ENCODE measurements at places on chromosomes 6 and 20. TPM values are rescaled to one million over a fixed set of nuclear protein-coding genes. Genes with fewer than 3 reads are reported as not detected.

Gene LSM14B
- 34.1 TPM for total RNA-seq

Gene LY6G6F
- total RNA-seq: 29.1 TPM

Gene TCF15
- not detected for total RNA-seq

Gene SLC2A10
- total RNA-seq: not detected

Gene ZNF335
- total RNA-seq: 95.1 TPM

Gene C6orf58
- total RNA-seq: not detected

GRCh38 chr20:38581830-38582358 is 897 bp downstream of the ADIG start:
- H3K4me3 ChIP-seq: no peak overlapping the region
- peaks cover 3% of the 10 kb centered on the region for H3K36me3 ChIP-seq
- H3K27me3 ChIP-seq: peaks cover 6% of the 10 kb centered on the region
- no peak for DNase-seq

DNA sequence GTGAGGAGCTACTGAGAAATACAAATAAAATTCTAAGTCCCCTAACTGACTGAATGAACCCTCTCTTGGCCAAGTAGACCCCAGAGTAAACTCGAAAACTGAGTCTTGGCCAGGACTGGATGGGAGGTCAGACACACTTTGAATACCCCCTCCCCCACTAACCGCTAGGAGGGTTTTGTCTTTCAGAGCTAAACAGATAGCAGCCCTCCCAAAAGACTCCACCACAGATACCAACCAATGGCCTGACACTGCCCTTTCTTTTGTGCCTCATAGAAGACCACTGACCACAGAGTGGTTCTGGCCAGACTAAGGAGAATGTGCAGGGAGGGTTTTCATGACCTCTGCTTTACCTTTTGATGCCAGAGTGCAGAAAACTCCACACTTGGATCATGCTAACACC is 42.1 kb downstream of the SPACA1 start:
- H3K27me3 ChIP-seq: peaks cover 66% of the 10 kb centered on the region
- no peaks in the 10 kb centered on the region for H3K36me3 ChIP-seq
- DNase-seq: no peak
- no peaks in the 10 kb centered on the region for H3K4me1 ChIP-seq
- no peak overlapping the region for H3K4me3 ChIP-seq

DNA sequence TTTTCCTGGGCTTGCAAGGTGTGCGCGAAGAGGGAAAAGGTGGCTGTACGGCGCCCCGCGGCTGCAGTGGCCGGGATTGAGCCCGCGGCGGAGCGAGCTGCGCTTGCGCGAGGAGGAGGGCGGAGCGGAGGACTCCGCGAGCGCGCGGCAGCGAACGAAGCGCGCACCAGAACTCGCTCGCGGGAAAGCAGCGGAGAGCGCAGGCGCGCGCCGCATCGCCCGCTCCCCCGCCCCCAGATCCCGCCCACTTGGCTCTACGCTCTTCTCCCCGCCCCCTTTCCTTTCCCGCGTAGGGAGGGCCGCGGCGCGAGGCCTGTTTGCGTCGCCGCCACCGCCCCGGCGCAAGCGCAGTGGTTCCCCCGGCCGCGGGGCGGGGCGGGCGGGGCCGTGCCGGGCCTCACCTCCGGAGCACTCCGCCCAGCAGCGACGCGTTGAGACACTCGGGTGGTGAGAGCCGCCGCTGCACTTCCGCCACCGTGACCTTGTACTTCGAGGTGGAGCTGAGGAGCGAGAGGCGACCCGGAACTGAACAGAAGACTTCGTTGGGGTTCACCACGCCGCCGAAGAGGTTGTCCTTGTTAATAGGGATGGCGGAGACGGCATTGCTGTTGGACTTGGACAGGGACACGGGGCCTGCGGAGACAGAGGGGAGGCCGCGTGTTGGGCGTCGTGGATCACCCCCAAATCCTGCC is 10.6 kb downstream of the TFAP2A start:
- H3K36me3 ChIP-seq: no peaks in the 10 kb centered on the region
- H3K4me3 ChIP-seq: peak overlapping the region; percentile 83
- H3K4me1 ChIP-seq: peaks cover 2% of the 10 kb centered on the region

GRCh38 chr6:136920671-136921380 is 1.3 kb upstream of the SLC35D3 start:
- peaks cover 45% of the 10 kb centered on the region for H3K27me3 ChIP-seq
- peak; percentile 16 for DNase-seq
- H3K36me3 ChIP-seq: peaks cover 11% of the 10 kb centered on the region
- peak overlapping the region; percentile 90 for H3K4me3 ChIP-seq
- no peak overlapping the region for H3K27ac ChIP-seq
- peaks cover 23% of the 10 kb centered on the region for H3K4me1 ChIP-seq

- no peaks in the 10 kb centered on the region for H3K27me3 ChIP-seq
- H3K36me3 ChIP-seq: no peaks in the 10 kb centered on the region
- DNase-seq: no peak
- no peaks in the 10 kb centered on the region for H3K4me1 ChIP-seq
- no peak overlapping the region for H3K4me3 ChIP-seq
- no peak overlapping the region for H3K27ac ChIP-seq
These were observed 1078.4 kb downstream of the KIF16B start for GRCh38 chr20:15494851-15495250.

DNA sequence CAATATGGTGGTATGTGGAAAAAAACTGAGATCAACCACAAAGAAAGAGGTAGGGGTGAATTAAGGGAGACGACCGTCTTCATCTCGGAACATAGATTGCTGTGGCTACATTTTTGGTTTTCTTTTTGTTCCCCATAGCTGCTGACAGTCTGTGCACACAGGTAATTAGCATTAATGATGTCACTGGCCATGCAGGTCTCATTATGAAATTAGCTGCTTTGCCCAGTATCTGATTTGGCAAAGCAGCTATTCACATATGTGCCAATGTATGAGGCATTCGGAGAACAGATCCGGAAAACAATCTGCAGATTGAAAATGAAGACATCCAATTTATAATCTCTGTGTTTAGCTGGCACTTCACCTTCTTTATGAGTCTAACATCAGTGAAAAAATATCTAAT is 13.1 kb downstream of the NOX3 start:
- H3K36me3 ChIP-seq: peaks cover 3% of the 10 kb centered on the region
- no peak overlapping the region for H3K4me3 ChIP-seq
- no peak overlapping the region for H3K27ac ChIP-seq
- peaks cover 52% of the 10 kb centered on the region for H3K27me3 ChIP-seq

DNA sequence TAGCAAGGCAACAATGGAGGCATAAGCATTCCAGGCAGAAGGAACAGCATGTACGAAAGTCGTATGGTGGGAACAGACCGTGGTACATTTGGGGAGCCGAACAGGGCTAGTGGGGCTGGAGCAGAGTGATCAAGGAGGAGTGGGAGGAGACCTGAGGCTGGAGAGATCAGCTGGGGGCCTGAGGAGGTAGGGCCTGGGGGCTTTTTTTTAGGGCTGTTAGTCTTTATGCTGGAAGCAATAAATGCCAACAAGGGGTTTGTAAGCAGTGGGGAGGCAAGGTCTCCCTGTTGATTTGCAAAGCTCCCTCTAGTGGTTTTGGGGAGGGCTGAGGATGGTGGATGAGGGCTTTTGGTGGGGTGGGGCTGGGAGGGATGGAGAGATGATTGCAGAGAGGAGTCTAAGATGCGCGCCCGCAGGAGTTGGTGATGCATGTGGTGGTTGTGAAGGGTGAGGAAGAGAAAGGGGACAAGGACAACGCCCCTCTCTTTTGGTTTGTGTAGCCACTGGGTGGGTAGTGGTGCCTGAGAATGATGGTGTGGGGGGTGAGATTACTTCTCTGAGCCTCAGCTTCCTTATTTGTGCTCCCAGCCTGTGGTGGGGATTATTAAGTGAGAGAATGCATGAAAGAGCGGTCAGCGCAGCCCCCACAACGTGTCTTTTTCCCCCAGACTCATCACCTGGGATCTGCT is 74.1 kb upstream of the TOX2 start:
- peaks cover 2% of the 10 kb centered on the region for H3K36me3 ChIP-seq
- peaks cover 34% of the 10 kb centered on the region for H3K4me1 ChIP-seq
- peak overlapping the region; percentile 56 for H3K27ac ChIP-seq
- peak overlapping the region; percentile 33 for H3K4me3 ChIP-seq

DNA sequence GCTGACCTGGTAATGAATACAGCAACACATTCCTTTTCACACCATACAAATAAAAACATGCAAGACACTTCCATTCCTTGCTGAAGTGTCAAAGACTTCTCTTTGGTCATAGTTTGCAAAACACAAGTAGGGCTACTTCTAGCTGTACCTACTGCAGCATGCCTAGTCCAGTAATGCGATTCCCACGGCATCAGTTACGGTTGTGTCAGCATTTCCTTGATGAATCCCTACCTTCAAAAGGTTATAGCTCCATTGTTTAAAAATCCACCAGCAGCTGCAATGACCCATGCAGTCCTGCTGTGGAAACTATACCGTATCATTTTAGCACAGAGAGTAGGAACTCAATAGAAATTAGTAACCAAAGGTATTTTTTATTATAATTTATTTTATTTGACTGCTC is 1371.5 kb downstream of the EPHA7 start:
- H3K36me3 ChIP-seq: no peaks in the 10 kb centered on the region
- no peak overlapping the region for H3K27ac ChIP-seq

DNA sequence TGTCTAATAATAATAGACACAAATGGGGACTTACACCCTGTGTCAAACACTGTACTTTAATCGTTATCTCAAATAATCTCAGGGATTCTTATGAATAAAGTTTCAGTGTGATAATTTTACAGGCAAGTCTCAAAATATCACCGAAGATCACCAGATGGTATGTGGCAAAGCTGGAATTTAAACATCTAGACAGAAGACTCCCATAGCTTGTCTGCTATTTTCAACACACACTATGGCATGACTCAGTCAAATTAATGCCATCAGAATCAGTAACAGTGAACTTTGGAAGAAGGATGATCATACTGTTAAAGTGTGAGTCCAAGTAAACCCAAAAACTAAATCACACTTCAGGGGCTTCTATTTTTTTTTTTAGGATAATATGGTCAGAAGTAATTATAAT is 867.6 kb upstream of the FLRT3 start:
- no peak overlapping the region for H3K27ac ChIP-seq
- no peak overlapping the region for H3K4me3 ChIP-seq
- no peaks in the 10 kb centered on the region for H3K4me1 ChIP-seq
- DNase-seq: no peak
- no peaks in the 10 kb centered on the region for H3K36me3 ChIP-seq

DNA sequence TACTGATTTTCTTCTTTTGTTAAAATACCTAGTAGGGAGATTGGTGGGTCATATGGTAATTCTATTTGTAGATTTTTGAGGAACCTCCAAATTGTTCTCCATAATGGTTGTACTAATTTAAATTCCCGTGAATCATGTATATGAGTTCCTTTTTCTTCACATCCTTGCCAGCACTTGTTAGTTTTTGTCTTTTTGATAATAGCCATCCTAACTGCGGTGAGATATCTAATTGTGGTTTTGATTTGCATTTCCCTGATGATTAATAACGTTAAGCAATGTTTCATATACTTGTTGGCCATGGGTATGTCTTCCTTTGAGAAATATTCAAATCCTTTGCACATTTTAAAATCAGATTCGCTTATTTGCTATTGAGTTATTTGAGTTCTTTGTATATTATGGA is 110.9 kb downstream of the JAG1 start:
- peaks cover 19% of the 10 kb centered on the region for H3K4me1 ChIP-seq
- no peak overlapping the region for H3K27ac ChIP-seq
- H3K4me3 ChIP-seq: no peak overlapping the region
- no peak for DNase-seq
- H3K27me3 ChIP-seq: no peaks in the 10 kb centered on the region

GRCh38 chr6:84758486-84758885 is 5.9 kb downstream of the TBX18 start:
- H3K36me3 ChIP-seq: no peaks in the 10 kb centered on the region
- no peak overlapping the region for H3K4me3 ChIP-seq
- peaks cover 24% of the 10 kb centered on the region for H3K27me3 ChIP-seq

- H3K27me3 ChIP-seq: no peaks in the 10 kb centered on the region
- no peak overlapping the region for H3K4me3 ChIP-seq
- H3K27ac ChIP-seq: peak overlapping the region; percentile 65
- no peaks in the 10 kb centered on the region for H3K36me3 ChIP-seq
These were observed 294.5 kb downstream of the ZFAND3 start for GRCh38 chr6:38113825-38114576.

- H3K36me3 ChIP-seq: peaks cover 5% of the 10 kb centered on the region
- H3K4me3 ChIP-seq: no peak overlapping the region
- H3K27ac ChIP-seq: no peak overlapping the region
- H3K4me1 ChIP-seq: no peaks in the 10 kb centered on the region
- DNase-seq: no peak
These were observed 488.3 kb downstream of the CDKAL1 start for GRCh38 chr6:21022343-21023107.

DNA sequence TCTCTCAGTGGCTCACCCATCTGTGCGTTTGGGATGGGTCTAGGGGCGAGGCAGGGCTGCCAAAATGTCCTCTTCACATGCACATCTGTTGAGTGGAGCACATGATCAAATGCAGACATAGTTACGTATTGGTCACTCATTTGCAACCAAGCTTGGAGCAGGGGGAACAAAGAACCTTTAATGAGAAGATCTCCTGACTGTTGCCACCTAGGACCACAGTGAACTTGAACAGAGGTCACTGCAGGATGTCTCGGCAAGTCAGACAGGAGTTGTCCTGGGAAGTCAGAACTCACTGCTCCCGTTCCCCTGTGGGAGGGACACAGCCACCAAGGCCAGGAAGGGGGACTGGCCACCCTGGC is 73.4 kb downstream of the SSR1 start:
- no peaks in the 10 kb centered on the region for H3K27me3 ChIP-seq
- DNase-seq: no peak
- peaks cover 2% of the 10 kb centered on the region for H3K36me3 ChIP-seq
- H3K4me1 ChIP-seq: peaks cover 22% of the 10 kb centered on the region

GRCh38 chr6:4703382-4703781 is 72.8 kb upstream of the CDYL start:
- no peaks in the 10 kb centered on the region for H3K4me1 ChIP-seq
- H3K27me3 ChIP-seq: no peaks in the 10 kb centered on the region
- H3K4me3 ChIP-seq: no peak overlapping the region
- DNase-seq: no peak
- H3K27ac ChIP-seq: no peak overlapping the region

- no peaks in the 10 kb centered on the region for H3K27me3 ChIP-seq
- peaks cover 5% of the 10 kb centered on the region for H3K36me3 ChIP-seq
- H3K4me1 ChIP-seq: peaks cover 45% of the 10 kb centered on the region
- no peak for DNase-seq
- H3K4me3 ChIP-seq: peak overlapping the region; percentile 98
These were observed 1.2 kb downstream of the TRAF3IP2 start for GRCh38 chr6:111604259-111605099.

- peak overlapping the region; percentile 95 for H3K27ac ChIP-seq
- no peaks in the 10 kb centered on the region for H3K27me3 ChIP-seq
- peak overlapping the region; percentile 98 for H3K4me3 ChIP-seq
- peaks cover 15% of the 10 kb centered on the region for H3K4me1 ChIP-seq
These were observed 1.5 kb upstream of the GMEB2 start for GRCh38 chr20:63628246-63628975.

DNA sequence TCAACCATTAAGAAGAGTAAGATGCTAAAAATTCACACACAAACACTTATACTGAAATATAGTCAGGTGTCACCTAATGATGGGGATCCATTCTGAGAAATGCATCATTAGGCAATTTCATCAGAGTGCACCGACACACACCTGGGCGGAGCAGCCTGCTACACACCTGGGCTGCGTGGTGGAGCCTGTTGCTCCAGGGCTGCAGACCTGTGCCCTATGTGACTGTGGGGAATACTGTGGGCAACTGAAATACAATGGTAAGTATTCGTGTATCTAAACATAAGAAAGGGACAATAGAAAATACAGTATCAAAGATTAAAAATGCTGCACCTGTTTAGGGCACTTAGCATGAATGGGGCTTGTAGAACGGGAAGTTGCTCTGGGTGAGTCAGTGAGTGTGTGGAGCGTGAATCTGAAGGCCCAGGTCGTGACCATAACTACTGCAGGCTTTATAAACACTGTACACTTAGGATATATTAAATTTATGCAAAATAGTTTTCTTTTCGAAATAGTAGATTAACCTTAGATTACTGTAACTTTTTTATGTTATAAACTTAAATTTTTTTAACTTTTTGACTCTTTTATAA is 124.4 kb upstream of the AFDN start:
- H3K4me1 ChIP-seq: peaks cover 32% of the 10 kb centered on the region
- H3K27ac ChIP-seq: no peak overlapping the region
- peaks cover 36% of the 10 kb centered on the region for H3K27me3 ChIP-seq
- no peaks in the 10 kb centered on the region for H3K36me3 ChIP-seq
